Skeletal muscle cell (primary cell): ENCODE measurements at places on chromosomes 5 and 9.
A peak's percentile ranks its signal among the peaks of the same experiment; 100 is the strongest.

- DNase-seq: peak; percentile 74
Measured at GRCh38 chr9:72577212-72577753, 55.9 kb downstream of the TMC1 start.

- no peak for DNase-seq
Measured at GRCh38 chr9:98204692-98205091, 12.3 kb upstream of the CORO2A start.

DNA sequence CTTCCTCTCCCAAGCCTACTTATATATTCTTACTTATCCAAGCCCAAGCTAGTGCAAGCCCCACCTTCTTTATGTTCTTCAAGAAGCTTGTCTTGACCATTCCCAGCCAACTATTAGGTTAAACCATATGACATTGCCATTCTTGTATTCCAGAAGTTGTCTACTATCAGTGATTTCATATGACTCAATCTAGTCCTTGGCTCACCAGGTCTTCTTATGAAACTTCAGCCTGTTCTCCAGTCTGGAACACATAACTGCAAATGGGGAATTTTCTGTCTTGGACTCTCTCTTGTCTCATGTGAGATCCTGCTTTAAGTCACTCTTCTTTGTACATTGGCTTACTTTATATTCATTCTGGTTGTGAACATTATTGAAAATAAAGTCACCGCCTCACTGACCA, 130.7 kb downstream of the TTLL11 start:
- DNase-seq: no peak

GRCh38 chr5:65811885-65812284, 89.9 kb downstream of the NLN start:
- no peak for DNase-seq

DNA sequence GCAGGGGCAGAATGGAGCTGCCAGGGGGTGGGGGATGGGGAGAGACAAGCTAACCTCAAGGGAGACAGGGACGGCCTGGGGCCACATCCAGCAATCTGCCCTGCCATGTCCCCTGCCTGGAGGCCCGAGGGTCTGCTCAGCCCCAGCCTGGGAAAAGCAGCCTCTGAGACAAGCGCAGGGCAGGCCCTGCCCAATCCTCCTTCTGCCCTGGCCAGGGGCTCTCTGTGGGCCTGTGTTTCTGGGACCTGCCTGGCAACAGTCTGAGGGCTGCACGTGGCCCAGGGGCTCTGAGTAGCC, 13.9 kb upstream of the QSOX2 start:
- DNase-seq: no peak

GRCh38 chr5:126139086-126139485, 284.1 kb upstream of the GRAMD2B start:
- DNase-seq: no peak
